NCI-H226 (cell line): ENCODE measurements at places on chromosomes 11 and 22.

DNA sequence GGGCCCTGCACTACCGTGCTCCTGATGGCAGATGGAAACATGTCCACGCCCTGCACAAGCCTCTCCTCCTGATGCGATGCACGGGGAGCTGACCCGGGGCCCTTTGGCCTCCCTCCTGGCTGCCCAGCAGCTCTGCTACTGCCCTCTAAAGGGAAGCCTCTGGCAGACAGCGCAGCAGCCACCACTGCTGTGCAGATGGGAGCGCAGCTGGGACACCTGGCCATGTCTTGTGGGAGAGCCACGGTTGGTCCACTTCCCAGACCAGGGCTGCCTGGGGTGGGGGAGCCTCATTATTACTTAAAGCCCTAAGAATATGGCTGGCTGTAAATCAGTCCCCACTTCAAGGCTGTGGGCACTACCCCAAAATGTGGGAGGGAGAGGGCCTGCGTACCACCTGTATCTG, 38.3 kb downstream of the TBX1 start:
- DNase-seq, result no peak

GRCh38 chr11:68997995-68998348, 15.1 kb downstream of the MRGPRF start:
- DNase-seq, result no peak

DNA sequence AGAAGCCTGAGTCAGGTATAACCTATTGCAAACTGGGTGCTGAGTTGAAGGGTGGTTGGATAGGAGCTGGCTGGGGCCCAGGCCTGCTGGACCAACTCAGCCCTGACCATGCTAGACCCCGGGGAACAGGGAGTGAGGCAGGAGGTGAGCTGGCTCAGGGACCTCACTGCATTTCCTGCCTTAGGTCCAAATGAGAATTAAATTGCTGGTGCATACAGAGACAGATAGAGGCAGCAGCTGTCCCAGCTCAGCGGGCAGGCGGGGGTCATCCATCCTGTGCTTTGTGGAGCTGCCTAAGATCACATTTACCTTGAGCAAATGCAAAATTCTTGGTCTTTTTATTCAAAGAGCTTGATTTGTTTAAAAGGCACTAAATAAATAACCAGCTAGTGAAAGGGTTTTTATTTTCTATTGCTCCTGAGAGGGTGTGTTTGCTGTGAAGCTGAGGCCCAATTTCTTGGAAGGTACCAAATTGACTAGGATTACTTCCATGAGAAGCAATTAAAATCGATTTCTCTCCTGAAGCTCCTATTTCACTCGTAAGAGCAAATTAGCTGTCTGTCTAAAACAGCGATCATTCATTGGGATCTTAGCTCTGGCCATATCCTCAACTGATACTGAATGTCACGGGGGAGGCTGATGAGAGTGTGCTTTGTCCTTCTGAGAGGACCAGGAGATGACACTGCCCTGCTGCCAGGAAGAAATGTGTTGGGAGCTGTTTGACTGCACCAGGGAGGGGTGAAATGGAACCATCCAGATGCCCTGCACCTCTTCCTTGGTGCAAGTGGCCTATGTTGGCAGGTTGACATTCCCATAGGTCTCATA, 24.9 kb downstream of the USH1C start:
- no peak for DNase-seq

- no peak for DNase-seq
Observed at GRCh38 chr11:118200901-118201680, 23.7 kb downstream of the JAML start.

DNA sequence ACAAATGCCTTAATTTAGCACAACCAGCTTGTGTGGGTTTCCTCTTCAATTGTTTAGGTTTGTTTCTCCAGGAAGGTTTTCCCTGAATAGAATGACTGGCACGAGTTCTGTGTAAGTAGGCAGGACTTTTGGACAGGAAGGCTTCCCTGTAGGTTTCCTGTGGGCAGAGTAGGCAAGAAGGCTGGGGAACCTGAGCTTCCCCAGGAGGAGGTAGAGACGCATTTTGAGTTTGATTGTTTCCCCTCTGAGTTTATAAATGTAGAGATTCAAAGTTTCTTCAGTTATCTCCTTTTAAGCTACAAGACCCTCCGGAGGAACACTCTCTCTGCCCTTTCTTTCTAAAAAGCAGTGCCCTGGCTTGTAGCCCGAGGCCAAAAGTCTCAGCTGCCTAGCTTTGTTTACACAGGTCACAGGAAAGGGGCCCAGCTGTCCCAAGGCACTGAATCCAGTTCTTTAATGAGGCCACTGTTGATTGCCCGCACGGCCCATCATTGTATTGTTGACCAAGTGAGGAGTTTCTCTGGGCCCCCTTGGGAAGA, 66.6 kb upstream of the RDX start:
- no peak for DNase-seq

- DNase-seq, result no peak
Observed at GRCh38 chr11:21465203-21465602, 727.7 kb upstream of the ANO5 start.

DNA sequence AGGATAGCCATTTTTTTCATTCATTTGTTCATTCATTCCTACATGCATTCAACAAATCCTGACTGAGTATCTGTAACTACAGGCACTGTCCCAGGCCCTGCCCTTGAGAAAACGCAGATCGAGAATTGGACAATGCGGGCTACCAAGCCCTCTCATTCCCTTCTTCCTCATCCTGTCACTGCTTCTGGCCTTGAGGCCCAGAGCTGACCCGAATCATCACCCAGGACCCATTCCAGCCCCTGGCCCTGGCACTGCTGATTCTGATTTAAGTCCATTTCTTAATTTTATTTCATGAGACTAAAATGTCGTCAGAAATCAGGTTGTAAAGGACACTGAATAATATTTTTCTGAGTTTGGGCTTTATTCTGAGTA, 24.3 kb downstream of the COMMD9 start:
- no peak for DNase-seq

GRCh38 chr11:36051235-36052144, 107.6 kb downstream of the LDLRAD3 start:
- DNase-seq, result no peak

DNA sequence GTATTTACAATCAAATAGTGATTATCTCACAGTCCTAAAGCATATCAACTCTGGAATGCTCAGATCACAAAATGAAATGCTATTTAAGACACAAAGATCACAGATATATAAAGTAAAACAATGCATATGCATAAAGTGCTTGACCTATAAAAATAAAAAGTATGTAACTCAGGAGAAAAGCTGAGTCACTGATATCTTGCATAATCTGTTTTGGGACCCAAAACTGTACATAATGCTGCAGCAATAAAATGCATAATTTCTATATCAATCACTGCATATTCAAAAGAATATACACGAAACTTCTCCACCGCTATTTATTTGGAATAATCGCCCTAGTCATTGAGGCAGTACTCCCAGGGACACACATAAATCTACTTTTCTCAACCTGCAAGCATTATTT, 34.9 kb upstream of the GRIA4 start:
- DNase-seq, result no peak

- DNase-seq, result no peak
Observed at GRCh38 chr11:76225122-76225611, 18.9 kb upstream of the WNT11 start.

GRCh38 chr11:1260023-1260501, 37.2 kb downstream of the MUC5B start:
- DNase-seq, result peak; percentile 16

- no peak for DNase-seq
Observed at GRCh38 chr11:70739811-70740487, 341.6 kb downstream of the CTTN start.

- peak; percentile 30 for DNase-seq
Observed at GRCh38 chr11:65390996-65391395, 4.6 kb downstream of the FRMD8 start.

DNA sequence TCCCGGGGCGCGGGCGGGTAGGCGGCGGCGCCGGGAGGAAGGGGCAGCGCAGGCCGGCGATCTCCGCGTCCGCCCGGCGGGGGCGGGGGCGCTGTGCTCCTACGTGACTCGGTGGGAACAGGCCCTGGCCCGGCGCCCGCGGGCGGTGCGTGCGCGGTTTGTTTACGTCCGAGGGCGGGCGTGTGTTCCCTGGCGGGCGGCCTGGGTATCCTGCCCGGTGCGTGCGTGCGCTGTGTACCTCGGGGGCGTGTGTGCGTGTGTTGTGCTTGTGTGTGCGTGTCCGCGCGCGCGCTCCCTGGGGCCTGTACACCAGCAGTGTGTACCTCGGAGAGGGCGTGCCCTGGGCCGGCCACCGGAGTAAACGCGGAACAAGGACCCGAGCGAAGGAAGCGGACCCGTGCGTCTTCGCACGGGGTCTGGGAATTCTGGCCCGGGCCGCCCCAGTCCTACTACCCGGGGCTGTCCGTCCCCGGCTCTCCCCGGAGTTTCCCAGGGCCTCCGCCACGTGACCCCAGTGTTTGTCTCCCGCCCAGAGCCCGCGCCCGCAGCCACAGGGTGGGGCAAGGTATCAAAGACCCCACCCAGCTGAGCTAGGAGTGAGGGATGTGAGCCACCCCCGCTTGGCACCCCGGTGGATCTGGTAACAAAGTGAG, 769 bp downstream of the MAFF start:
- peak; percentile 42 for DNase-seq

DNA sequence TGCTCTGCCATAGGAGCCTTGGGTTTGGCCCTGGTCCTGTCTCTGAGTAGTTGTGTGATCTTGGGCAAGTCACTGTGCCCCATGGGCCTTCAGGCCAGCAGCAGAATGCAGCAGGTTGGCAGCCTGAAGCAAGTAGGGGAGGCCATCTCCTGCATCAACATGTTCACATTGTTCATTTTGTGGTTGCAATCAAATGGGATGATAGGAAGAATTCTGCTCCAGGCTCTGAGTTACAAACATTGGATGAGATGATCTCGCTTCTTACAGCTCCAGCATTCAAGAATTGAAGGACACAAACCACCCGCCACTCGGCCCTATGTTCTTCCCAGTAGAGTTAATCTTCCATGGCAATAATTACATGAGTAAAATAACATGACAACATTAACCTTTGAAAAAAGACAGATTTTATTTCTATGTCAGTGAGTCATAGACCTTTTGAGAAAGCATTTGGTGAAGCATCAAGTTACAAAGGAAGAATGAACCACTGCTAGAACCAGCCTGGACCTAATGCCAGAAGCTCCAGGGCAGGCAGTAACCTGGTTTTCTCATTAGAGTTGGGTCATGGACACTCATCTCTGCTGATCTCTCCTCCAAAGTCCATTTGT, 308.3 kb upstream of the NCAM1 start:
- DNase-seq, result no peak

- DNase-seq, result peak; percentile 39
Observed at GRCh38 chr11:64850979-64851567, 6.6 kb upstream of the CDC42BPG start.

- DNase-seq, result no peak
Observed at GRCh38 chr11:70611821-70612220, 213.5 kb downstream of the CTTN start.

DNA sequence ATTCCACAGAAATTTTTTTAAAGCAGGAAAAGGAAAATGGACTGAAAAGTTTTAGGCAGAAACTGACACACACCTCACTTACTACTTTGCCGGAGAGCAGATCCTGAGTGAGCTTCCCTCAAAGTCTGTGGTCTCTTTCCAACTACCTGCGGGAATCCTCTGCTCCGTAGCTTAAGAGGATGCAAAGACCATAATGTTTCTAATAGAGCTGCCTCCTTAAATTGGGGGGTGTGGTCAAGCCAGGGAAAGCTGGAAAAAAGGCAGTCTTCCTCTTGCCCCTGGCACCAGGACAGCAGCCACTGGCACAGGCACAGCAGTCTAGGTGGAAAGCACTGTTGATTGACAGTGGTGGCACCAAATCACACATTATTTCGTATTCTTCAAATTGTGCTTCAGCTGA, at the start of gene ETS1:
Gene ETS1 (minus strand): TSS at position 144 of the 400 bp plus-strand sequence. CDS start 14,428 bp downstream, outside the sequence.
- no peak for DNase-seq

GRCh38 chr22:22940961-22941605, 53.5 kb downstream of the IGLL5 start:
- DNase-seq, result no peak

DNA sequence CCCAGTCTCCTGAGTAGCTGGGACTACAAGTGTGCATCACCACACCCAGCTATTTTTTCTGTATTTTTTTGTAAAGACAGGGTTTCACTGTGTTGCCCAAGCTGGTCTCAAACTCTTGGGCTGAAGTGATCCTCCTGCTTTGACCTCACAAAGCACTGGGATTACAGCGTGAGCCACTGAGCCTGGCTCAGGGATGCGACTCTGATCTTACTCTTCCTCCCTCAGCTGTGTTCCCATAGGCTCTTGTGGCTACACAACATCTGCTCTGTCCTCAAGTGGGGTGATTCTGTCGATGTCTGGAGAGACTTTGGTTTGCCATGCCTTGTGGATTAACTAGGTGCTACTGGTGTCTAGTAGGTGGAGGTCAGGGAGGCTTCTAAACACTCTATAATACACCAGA, 127.0 kb upstream of the SERPIND1 start:
- DNase-seq, result no peak

DNA sequence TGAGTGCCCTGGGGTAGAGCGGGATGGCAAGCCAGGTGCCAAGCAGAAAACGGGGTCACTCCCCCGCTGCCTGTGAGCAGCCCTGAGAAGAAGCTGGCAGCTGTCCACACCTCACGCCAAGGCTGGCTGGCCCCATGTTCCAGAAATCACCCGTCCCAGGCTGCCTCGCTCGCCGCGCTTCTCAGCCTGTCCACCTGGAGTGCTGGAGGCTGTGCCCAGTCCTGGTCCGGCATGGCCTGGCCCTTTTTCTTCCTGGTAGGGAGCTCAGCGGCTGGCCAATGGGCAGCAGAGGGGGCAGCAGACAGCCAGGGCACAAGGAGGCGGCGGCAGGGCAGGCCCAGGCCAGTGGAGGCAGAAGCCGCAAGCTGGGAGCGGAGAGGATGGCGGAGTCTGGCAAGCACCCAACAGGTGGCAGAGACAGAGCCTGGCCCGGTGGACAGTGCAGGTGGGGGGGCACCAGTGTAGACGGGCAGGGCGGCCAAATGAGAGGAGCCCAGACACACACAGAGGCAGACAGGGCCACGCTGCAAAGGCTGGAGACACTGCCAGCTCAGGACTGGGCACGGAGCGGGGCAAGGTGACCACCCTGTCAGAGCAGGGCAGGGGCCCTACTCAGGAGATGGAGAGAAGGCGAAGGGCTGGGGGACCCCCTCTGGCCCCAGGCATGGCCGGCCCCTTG, 37.2 kb upstream of the TH start:
- peak; percentile 7 for DNase-seq

DNA sequence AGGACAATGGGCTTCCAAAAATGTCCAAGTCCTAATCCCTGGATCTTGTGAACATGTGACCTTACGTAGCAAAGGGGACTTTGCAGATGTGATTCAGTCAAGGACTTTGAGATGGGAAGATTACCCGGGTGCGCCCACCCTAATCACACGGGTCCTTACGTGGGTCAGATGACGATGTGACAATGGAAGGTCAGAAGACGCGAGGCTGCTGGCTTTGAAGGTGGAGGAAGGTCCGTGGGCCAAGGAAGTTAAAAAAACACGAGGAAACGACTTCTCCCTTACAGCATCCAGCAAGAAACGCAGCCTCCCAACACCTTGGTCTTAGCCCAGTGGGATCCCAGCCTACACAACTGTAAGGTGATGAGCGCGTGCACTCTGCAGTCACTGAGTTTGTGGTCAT, 860.1 kb downstream of the TBC1D22A start:
- no peak for DNase-seq

DNA sequence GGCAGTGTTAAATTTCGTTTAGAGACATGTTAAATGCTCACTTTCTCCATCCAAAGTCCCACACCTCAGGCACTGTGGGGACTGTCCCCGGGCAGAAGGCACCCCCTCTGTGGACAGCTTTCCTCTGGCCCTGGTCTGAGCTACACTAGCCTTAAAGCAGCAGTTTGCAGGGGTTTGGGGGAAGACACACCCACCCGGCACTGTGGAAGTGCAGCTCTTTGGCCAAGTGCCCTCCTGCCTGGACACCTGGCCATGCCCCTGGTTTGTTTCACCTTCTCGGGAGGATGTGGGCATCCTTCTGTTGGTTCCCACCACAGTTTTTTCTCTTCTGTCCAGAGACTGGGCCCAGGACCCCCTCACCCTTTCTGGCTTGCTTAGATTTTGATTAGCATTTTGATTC, 1254.7 kb downstream of the BRD1 start:
- no peak for DNase-seq
